Mesenteric fat pad (tissue), 1 donor: ENCODE measurements at places on chromosomes 1 and 21. TPM values are rescaled to one million over a fixed set of nuclear protein-coding genes. Genes with fewer than 3 reads are reported as not detected.

Gene AZIN2
- total RNA-seq, result 2.1 TPM

Gene FAM131C
- not detected for total RNA-seq

Gene OR10R2
- not detected for total RNA-seq

Gene FCRL5
- 0.13 TPM for total RNA-seq

Gene LYPD8
- not detected for total RNA-seq

Gene MRPS6
- 69.3 TPM for total RNA-seq

Gene PRR9
- total RNA-seq, result not detected
